ENCODE measurements at places on chromosomes 11 and 22. TPM values are rescaled to one million over a fixed set of nuclear protein-coding genes. Genes with fewer than 3 reads are reported as not detected.

The DEFB131B gene
- total RNA-seq: not detected

The CNGA4 gene
- not detected for total RNA-seq

The PRAME gene
- not detected for total RNA-seq

The LDHAL6A gene
- total RNA-seq: not detected

The IFITM10 gene
- 1.5 TPM for total RNA-seq

Measured in smooth muscle cell of the umbilical artery (primary cell).